ENCODE measurements at places on chromosomes 2 and 18.

- DNase-seq: peak; percentile 33
These were observed 21.2 kb upstream of the IL1A start for GRCh38 chr2:112805542-112805941.

GRCh38 chr2:234974501-234975385 is 22.9 kb downstream of the SH3BP4 start:
- DNase-seq: no peak

DNA sequence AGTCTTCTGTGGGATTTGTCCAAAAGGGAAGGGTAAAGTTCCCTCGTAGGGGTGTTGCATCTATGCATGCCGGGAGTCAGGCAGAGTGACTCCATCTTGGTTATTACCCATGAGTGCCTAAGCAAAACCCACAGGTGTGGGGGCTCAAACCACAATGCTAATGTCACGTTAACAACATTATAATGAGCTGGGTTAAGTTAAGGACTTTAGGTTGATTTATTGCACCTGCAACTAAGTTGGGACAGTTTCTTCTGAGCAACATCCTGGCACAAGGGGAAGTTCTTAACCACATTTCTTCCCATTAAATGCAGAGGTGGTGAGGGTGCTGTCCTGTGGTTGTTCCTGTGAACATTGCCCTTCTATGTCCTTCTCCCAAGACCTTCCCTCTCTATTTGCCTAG is 1596.8 kb upstream of the SLC39A10 start:
- DNase-seq: no peak

DNA sequence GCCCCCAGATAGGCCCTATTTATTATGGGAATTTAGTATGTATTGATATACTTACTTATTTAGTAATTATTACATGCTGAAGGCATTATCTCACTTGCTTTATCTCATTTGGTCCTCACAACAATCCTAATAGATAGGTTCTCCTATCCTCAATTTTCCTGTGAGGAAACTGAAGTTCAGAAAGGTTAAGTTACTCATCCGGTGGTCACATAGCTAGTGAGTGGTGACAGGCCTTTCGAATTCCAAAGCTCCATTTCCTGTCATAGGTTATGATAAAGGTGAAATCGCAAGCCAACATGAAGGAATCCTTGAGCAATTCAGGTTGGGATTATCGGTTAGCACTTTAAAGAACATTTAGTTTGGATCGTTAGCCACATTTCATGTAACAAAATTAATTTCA is 33.3 kb downstream of the NAB1 start:
- no peak for DNase-seq

- DNase-seq: no peak
These were observed 1200.9 kb downstream of the DSC3 start for GRCh38 chr18:29841631-29842030.

DNA sequence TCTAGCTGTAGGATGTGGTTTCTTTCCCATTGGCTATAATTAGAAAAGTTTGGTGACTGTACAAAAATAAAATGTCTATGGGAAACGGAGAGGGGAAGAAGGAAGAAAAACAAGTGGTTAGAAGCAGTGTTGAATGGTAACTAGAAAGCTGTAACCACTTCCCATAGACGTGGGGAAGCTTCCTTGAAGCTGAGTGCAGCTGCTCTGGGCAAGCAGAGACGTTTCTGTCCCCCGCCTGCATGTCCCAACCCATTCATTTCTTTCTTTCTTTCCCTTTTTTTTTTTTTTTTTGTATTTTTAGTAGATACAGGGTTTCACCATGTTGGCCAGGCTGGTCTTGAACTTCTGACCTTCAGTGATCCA is 367.8 kb upstream of the HS6ST1 start:
- no peak for DNase-seq

GRCh38 chr2:232260075-232260474 is 118.5 kb upstream of the ALPP start:
- DNase-seq: no peak

DNA sequence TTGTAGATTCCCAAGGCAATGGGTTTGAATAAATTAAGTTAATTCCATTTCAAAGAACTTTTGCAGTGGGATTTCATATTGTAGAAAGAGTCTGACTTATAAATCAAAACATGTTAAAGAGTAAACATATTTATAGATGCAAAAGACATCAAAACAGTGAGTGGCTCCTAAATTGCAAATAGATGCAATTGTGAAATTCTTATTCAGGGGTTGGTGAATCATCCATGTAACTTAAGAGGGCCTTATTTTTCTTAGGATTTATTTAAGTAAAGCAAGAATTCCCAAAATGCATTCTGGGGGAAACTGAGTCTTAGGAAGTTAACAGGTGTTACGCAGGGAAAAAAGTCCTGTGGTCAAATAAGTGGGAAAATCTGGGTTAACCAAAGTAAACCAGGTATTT is 11.3 kb downstream of the TANC1 start:
- no peak for DNase-seq

- DNase-seq: no peak
These were observed 8.6 kb downstream of the RUFY4 start for GRCh38 chr2:218077464-218078216.

DNA sequence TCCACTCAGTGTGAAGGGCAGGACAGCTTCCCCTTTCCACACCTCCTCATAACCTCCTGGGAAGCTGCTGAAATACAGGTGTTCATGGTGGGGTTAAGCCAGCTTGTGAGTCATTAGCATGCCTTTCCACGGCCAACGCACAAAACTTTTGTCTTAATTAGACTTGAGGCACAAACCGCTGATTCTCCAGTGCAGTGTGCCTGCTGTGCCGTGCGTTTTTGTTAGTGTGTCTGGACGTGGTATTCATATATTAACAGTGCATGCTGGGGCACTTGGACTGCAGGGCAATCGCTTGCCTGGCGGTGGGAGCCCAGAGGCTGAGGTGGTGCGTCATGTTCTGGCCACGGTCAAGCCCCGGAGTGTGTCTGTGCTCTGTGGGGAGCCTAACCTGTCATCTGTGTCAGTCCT is 156.2 kb downstream of the SH3RF3 start:
- DNase-seq: no peak

- DNase-seq: no peak
These were observed 681.3 kb downstream of the CPS1 start for GRCh38 chr2:211237586-211238275.

- DNase-seq: peak; percentile 82
These were observed at the start of gene RPRM for GRCh38 chr2:153478289-153479261. TSS of gene RPRM (minus strand) at chr2:153478762. CDS start at chr2:153478565, 197 bp downstream.

DNA sequence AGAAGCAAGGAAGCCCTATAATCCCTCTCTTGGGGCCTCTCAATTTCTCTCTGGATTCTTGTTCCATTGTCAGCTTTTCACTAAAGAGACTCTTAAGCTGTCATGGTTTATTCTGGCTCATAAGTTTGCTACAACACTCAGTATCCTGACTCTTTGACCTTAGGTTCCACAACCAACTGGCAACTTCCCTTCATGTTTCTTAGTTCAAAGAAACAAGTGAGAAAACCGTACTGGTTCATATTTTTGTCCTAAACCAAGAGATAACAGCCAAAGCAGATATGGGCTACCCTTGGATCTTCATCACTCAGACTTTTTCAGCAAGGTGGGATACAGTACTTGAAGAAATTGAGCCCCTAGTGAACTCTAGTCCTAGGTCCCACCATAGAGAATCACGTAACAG is 109.9 kb upstream of the CRIM1 start:
- no peak for DNase-seq

- no peak for DNase-seq
These were observed 123.1 kb downstream of the RAB3GAP1 start for GRCh38 chr2:135175177-135175576.

DNA sequence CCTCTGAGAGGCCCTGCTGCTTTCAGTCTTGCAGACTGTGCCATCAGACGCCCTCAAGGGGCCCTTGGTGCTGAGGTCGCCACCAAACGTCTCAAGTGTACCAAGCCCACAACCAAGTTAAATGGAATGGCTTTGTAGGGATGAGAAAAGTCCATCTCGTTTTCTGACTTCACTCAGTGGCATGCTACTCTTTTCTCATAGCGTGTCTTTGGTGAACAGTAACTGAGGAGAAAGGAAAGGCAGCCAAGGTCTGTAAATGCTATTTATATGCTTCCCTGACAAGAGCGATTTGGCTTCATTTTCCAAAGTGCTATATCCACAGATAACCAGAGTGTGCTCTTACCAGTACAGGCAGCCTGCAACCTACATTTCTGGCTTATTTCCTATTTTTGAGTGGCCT is 123.0 kb downstream of the MTX2 start:
- no peak for DNase-seq

DNA sequence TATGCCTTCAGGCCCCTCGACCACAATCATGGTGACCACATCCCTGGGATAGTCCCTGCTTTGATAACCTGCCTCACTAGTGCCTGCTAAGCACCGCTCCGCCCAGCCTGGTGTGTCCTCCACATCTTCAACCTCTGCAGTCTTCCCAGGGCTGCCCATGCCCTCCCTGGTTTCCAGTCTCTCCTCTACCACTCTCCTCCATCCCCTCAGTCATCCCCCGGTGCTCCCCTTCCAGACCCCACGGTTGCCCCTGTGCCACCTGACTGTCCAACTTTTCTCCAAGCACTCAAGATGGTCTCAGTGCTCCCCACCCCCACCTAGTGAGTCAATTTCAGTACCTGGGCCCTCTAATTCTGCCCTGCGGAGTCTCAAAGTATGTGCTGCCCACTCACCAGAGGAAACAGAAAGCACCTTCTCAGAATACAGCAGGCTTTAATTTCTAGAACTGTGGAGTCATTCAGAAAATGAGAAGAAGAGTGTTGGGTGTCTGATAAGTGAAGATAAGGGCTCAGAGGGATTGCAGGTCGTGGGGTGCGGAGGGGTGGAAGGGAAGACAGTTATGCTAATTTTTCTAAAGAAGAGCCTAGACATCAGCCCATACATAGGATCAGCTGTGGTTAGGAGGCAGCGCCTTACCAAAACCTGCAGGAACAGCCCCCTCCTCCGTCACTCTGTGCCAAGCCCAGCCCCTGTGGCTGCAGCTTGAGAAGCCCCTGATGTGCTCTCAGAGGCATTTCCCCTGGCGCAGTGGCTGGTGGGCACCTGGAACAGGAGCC is 53.6 kb upstream of the CAB39 start:
- peak; percentile 75 for DNase-seq

DNA sequence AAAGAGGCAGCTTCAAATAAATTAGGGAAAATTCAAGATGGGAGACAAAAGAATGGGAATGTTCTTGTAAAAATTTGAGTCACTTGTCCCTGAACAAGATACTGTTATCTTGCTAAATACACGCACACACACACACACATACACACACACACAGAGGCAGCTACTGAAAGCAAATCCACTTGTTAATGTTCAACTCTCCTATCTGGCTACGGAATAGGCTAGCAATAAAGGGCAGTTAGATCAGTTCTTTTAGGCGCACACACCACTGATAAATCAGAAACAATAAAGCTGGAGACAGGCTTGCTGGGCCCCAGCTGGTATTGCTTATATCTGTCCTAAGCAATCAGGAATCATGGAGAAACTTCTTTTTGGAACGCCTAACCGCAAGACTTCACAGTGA is 461.6 kb downstream of the BCL11A start:
- no peak for DNase-seq

- DNase-seq: no peak
These were observed 108.1 kb downstream of the DYM start for GRCh38 chr18:49352321-49352720.

GRCh38 chr2:65477590-65477989 is 45.2 kb upstream of the SPRED2 start:
- no peak for DNase-seq

- no peak for DNase-seq
These were observed 16.5 kb upstream of the CYTIP start for GRCh38 chr2:157460384-157460837.

DNA sequence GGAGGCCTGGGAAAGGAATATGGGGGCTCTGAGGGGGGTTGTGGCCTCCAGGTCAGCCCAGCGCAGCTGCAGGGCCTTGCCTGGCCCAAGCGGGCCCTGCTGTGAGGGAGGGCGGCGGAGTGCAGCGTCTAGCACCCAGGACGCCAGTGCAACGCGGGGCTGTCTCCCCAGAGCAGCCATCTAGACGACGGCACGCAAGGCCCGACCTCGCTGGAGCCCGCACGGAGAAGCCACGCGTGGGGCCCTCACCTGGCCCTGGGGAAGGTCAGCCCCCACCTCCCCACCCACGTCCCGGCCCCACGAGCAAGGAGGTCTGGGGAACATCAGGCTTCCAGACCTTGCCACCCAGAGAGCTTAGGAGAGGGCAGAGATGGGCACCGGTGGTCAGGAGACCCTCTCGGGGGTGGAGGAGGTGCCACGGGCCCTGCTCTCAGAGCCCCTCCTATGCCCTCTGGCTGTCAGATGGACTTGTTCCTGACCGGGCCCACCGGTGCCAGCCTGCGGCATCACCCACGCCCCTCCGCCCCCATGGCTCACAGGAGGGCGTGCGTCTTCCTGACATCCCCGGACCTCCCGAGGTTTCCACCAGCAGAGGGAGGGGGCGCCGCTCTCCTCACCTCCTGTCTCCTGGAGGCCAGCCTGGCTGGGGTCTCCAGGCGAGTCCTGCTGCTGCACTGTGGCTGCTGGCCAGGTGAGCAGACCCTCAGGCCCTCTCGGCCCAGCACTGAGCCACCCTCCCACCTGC is 17.0 kb downstream of the GPR35 start:
- DNase-seq: no peak

DNA sequence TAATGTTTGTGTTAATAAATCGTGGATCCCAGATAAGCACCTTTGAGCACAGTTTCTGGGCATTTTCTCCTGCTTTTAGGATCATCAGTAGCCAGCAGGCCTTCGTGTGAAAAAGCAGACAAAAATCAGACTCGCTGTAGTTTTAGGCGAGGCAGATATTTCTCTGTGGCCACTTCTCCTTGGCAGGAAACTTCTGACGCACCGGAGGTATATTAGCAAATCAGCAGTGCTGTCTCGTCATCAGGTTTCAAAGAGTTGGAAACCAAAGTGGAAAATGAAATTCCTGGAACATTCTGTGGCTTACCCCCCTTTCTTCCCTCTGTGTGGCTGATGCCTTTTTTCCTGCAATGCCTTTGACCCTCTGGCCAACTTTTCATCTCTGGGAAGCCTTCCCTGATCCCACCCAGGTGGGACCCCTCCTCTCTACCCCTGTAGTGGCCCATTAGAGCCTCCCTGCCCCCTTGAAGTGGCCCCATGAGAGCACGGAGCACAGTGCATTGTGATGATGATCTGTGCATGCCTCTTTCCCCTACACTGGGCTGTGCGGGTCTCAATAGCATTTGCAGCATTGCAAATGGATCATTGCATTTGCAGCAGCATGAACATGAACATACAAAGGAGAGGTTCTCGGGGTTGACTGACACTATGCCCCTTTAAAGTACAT is 93.3 kb downstream of the RNF144A start:
- no peak for DNase-seq

GRCh38 chr2:33496726-33497125 is 20.3 kb downstream of the RASGRP3 start:
- no peak for DNase-seq
